GM12878 (cell line): ENCODE measurements at places on chromosomes 3 and 15.

GRCh38 chr3:62815981-62816380, 59.2 kb downstream of the CADPS start:
- DNase-seq, result no peak

DNA sequence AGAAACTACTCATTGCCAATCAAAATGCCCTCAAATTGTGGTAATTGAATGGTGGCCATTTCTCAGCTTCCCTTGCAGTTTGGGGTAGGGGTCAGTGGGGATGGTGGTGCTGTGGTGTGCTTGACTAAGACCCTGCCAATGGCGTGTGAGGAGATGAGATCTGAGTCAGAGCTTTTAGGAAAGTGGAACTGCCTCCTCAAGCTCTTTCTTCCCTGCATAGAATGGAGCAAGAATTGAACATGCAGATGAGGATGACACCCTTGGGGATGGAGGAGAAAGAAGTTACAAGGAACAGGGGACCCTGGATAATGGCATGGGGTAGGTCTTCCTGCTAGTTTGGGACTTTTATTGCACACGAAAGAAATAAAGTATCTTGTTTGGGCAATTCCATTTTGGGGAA, 188.0 kb downstream of the PEX5L start:
- DNase-seq, result no peak

DNA sequence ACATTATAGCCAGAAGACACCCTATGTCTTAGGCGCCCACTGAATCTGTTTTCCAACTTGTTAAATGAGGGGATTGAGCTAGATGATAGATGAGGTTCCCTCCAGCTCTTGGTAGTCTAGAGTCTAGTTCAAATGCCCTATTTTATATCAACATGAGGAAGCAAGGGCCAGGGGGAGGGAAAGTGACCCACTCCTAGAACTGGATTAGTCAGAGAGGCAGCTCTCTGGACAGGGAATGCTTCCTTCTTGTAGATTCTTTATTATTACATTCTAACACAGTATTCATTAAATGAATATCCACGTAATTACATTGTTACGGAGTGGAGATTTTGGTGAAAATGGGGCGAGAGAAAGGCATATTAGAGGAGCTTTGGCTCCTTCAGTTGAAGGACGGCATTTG, 89.5 kb downstream of the RAD18 start:
- no peak for DNase-seq

DNA sequence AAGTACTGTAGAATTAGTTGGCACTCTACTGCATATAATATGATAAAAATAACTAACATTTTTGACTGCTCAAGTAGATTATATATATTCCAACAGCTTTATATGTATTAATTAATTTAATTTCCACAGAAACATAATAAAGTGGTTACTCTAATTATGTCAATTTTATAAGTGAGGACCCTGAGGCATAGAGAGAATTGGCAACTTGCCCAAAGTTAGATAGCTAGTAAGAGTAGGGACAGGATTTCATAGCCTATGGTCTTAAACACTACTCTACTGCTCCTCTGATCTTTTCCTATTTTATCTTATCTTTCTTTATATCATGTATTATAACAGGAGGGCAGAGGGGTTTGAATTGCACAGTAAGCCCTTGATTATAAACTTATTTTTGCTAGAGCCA, 418.7 kb upstream of the SGO1 start:
- no peak for DNase-seq

GRCh38 chr3:55490276-55490913, 3.3 kb upstream of the WNT5A start:
- DNase-seq, result no peak

- DNase-seq, result no peak
Measured at GRCh38 chr3:68878322-68878721, 54.0 kb downstream of the TAFA4 start.

- no peak for DNase-seq
Measured at GRCh38 chr3:37662785-37663184, 198.9 kb upstream of the CTDSPL start.

GRCh38 chr3:25460751-25461150, 32.7 kb downstream of the RARB start:
- peak; percentile 37 for DNase-seq

- no peak for DNase-seq
Measured at GRCh38 chr15:73884159-73884558, 10.8 kb downstream of the TBC1D21 start.

DNA sequence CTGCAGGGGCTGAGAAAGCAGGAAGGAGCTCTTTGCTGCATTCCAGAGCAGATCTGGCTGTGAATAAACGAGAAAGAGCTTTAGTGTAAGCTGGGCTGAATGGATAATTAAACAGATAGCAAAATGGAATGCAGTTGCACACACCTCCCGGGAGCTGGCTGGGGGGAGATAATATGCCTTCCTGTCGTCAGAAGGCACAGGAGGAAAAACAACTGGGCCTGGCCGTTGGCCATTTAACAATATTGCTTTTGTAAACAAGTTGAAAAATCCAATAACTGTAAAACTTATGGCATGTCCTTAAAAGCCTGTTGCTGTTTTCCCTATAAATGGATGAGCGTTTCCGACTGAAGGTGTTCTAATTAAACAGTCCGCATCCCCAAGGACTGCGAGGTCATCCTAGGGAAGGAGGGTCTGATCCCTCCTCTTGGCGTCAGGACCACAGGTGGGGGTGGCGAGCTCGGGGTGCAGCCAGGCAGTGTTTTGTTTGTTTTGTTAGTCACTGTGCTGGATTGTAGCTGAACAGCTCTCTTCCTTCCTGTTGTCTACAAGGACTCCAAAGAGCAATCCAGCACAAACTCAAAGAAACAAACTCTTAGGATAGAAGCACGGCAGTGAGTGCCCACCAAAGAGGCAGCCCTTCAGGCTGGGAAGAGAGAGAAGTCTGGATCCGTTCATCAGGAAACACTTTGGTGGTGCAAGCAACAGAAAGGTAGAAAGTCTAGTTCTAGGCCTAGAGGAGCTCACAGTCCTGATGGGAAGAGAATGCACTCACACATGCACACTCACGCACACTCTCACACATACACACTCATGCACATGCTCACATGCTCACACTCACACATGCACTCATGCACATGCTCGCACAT, 133.4 kb upstream of the SMAD3 start:
- no peak for DNase-seq

GRCh38 chr3:44104668-44105321, 136.9 kb upstream of the TOPAZ1 start:
- DNase-seq, result peak; percentile 81

DNA sequence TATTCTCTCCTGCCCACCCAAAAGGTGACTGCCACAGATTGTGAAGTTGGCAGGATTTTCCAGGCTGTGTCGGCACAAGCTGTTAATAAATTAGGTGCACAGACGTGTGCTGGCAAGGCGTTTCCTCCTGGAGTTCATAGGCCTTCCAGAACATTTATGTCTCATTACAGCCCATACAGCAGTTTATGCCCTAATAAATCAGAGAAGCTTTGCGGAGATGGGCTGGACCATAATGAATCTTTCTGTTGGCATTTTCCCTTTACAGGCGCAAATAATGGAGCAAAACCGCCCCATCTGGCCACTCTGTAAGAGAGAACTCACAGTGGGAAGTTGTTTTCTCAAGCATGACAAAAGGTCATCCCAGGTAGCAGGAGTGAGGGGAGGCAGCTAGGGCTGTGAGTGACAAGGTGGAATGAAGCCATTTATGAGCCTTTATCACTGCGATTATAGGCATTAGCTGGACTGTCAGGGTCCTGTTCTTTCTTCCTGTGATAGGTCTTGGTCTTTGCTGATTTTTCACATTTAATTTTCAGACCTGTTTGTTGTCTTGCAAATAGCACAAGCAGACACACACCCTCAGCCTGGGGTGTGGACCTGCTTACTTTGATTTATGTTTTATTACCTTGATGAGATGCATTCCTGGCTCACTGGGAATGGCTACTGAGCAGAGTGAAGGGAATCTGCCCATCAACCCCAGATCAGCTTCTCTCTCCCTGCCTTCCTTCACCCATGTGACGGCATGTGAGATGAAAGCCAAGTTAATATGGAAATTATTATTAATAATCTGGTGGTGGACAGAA, 257.5 kb downstream of the LRTM1 start:
- no peak for DNase-seq

DNA sequence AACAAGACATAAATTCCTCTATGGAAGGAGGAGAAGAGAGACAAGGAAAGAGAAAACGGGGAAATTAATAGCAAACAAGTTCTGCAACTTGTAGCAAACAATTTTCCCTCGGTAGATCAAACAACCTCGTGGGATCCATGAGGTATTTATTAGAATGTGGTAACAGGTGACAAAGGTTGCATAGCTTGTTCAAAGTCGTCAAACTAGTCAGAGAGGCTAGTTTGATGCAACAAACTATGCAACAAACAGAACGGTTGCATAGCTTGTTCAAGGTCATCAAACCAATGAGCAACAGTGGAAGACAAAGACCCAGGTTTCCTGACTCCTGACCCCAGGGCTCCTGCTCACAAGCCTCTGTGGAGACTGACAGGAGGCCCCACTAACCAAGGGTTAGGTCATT, 20.7 kb downstream of the MB21D2 start:
- no peak for DNase-seq

DNA sequence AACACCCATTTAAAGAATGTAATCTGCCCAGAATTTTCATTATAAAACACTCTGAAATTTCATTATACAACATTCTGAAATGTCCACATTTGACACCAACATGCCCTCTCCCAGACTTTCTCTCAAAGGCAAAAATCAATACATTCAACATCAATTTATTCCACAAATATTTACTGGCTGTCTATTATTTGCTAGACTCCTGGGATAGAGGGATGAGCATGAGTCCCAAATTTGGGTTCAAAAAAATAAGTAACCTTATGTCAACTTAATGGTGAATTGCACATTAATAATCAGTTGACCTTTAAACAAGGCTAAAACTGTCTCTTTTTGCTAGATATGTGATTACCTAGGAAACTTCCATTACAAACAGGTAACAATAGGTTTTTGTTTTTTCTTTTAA, 109.0 kb downstream of the SERPINI1 start:
- DNase-seq, result no peak

DNA sequence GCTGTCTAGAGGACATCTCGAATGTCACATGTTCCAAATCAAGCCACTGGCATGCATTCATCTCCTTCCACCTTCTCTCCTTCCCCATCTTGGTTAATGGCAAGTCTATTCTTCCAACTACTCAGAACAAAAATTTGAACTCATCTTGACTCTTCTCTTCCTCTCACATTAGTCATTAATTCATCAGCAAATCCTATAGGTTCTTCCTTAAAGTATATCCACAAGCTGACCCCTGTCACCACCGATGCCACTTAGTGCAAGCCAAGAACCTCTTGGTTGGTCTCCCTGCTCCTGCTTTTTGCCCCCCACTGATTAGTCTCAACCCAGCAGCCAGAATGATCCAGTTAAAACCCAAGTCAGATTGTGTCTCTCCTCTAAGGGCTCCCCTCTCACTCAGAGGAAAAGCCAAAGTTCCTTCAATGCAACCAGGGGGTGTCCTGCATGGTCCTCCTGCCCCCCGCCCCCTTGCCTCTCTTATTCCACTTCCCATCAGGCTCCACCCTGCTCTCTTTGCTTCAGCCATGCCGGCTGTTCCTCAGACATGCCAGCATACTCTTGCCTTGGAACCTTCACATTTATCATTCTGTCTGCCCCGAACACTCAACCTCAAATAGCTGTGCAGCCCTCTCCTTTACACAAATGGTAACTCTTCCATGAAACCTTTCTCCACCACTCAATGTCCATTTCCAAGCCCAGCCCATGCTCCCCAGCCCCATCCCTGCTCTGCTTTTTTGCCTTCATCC, 1.0 kb upstream of the GALNT15 start:
- DNase-seq, result no peak

DNA sequence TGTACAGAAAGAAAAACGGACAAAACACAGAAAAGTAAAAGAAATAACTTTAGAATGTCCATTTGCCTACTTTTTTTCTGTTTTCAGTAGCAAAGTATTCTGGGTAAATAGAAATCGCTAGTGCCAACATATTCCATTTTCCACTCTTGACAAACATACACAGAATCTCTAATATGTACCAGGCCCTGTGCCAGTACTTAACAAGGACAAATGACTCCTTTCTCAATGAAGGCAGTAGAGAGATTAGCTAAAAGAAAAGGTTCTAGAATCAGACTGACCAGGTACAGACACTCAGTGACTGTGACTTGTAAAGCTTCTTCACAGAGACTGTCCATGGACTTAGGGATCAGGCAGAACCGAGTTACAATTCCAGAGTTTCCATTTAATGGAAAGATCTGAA, 165.8 kb upstream of the STAC start:
- no peak for DNase-seq

DNA sequence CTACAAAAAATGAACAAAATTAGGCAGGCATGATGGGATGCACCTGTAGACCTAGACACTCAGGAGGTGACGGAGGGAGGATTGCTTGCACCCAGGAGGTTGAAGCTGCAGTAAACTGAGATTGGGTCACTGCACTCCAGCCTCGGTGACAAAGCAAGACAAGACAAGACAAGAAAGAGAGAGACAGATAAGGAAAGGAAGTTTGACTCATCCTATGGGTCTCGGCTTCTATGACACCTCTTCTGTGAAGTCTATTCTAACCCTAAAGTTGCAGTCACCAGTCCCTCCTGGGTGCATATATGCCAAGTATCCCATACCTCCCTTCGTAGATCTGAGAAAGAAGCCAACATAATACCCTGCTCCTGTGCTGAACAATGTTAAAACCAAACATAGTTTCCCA, 7.9 kb upstream of the ZMAT3 start:
- DNase-seq, result no peak

DNA sequence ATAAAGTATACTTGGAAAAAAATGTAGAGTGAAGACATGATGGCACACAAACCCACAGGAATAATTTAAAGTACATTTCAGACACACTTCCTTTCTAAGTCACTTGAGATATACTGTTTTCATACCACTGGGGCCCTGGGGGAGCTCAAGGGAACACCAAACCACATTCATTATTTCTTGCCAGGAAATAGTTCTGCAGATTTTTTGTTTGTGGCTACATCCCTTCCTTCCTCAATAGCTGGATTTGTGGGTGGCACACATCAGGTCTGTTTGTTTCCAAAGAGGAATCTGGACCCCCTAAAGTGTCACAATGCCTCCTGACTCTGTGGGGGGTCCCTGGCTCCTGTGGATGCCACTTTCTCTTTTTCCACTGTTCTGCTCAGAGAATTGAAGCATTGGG, 153.5 kb upstream of the COL8A1 start:
- DNase-seq, result no peak

DNA sequence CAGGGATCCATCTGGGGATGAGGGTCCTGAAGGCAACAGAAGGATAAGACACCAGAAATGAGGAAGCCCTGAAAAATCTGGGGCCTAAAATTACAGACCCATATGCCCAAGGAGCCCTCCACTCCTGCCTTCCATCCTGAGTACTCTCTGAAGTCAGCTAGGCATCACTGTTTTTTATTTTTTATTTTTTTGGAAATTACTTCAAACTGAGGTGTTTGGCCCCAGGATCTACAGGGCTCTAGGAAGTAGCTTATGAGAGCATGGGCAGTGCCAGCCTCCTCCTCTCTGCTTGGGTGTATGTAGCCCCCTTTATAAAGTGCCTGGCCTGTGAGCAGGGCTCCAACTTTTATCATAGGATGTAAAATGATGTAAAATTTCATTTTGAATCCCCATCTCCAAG, 7.9 kb downstream of the EPB42 start:
- DNase-seq, result no peak

- DNase-seq, result no peak
Measured at GRCh38 chr15:44427756-44428724, 611 bp downstream of the CTDSPL2 start.

GRCh38 chr3:107681396-107681795, 158.6 kb downstream of the BBX start:
- no peak for DNase-seq

GRCh38 chr3:131840156-131840797, 194.5 kb downstream of the CPNE4 start:
- DNase-seq, result no peak
